ENCODE measurements at places on chromosomes 5 and 9. TPM values are rescaled to one million over a fixed set of nuclear protein-coding genes. Genes with fewer than 3 reads are reported as not detected.

Gene LCP2
- total RNA-seq, result not detected

Gene TAL2
- total RNA-seq, result not detected

Gene NRG2
- total RNA-seq, result 1.8 TPM

Gene BAAT
- 0.07 TPM for total RNA-seq

Gene DMRT1
- not detected for total RNA-seq

Gene ANKRD20A1
- 0.07 TPM for total RNA-seq

Gene TRIP13
- 69.0 TPM for total RNA-seq

Gene GMCL2
- not detected for total RNA-seq

Gene ADAMTS13
- 0.86 TPM for total RNA-seq

Gene SOWAHA
- not detected for total RNA-seq

GRCh38 chr5:159218595-159219023, 9.3 kb upstream of the RNF145 start:
- no peak for DNase-seq

DNA sequence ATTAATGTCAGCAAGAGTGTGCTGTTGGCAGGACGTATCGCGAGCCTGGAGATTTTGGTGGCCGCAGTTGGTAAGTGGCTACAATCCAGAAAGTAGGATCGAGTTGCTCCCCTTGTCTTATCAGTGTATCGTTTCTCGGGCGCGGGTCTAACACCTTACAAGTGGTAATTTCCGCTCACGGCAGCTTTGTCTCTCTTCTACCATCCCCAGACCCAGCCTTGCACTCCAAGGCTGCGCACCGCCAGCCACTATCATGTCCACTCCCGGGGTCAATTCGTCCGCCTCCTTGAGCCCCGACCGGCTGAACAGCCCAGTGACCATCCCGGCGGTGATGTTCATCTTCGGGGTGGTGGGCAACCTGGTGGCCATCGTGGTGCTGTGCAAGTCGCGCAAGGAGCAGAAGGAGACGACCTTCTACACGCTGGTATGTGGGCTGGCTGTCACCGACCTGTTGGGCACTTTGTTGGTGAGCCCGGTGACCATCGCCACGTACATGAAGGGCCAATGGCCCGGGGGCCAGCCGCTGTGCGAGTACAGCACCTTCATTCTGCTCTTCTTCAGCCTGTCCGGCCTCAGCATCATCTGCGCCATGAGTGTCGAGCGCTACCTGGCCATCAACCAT, 1.1 kb downstream of the PTGER4 start:
- no peak for DNase-seq

DNA sequence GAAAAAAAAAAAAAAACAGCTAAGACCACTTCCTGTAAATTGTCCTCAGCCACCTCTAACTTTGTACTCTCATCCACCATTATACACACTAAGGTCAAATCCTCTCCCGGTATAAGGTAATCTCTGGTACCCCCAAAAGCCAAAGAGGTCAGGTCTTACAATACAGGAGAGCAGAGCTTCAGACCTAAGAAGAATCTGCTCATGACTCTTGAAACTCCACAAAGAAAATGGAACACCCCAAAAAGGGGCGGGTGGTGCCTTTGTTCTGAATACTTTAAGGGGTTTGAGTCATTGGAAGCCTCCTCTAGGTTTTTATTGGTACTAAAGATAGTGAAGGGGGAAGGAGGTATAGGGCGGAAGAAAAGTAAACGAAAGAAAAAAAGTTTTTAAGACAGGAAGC, 69.8 kb downstream of the COL15A1 start:
- DNase-seq, result peak; percentile 26

GRCh38 chr5:124927735-124928134, 181.3 kb upstream of the ZNF608 start:
- peak; percentile 6 for DNase-seq

DNA sequence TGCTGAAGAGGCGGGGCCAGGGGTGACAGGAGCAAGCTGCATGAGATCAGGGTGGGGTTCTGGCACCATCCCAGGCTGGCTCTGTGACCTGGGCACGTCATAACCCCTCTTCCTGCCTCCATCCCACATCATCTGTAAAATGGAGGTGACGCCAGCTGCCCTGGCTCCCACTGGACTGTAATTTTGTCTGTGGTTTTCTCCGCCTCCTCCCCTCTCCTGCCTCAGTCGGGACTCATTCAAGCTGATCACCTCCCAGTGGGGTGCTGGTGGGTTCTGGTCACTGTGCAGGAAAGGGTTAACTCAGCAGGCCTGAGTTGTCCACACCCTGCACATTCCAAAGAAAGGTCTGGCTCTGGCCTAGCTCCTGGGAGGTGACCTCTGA, 128.2 kb downstream of the RXRA start:
- no peak for DNase-seq

GRCh38 chr5:90473396-90474234, 956 bp downstream of the MBLAC2 start:
- DNase-seq, result peak; percentile 47

GRCh38 chr9:82255481-82256176, 267.1 kb downstream of the SPATA31D1 start:
- DNase-seq, result no peak

DNA sequence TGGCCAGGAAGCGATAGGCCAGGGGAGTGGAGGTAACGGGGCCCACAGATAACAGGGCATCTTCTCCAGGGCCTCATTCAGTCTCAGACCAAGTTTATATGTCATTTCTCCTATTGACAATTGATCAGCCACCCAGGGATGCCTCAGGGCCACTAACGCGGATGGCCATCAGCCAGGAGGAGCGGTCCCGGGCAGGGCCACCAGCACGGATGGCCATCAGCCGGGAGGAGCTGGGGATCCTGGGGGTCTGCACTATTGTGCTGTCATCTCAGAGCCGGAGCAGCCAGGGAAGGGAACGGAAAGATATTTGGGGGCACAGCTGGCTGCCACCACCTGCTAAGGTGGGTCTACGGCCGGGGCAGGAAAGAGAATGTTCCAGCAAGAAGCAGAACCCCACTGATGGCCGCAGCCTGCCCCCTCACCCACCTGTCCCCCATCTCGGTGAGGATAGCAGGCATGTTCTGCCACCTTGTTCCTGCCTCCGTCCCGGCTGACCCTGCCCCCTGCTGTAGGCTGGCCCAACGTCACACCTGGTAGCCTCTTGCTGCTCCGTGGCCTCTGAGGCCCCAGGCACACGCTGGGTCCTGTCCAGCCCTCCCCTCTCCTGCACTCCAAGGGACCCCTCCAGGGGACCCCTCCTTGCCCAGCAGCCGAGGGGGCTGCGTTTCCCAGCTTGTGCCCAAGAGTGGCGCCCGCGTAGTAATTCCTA, 21.5 kb upstream of the UBAC1 start:
- no peak for DNase-seq

- peak; percentile 66 for DNase-seq
These were observed 22.8 kb downstream of the PTCH1 start for GRCh38 chr9:95494022-95494415.

- no peak for DNase-seq
These were observed 49.4 kb downstream of the RAPGEF1 start for GRCh38 chr9:131690462-131690861.

- DNase-seq, result peak; percentile 86
These were observed 74.2 kb downstream of the C9orf152 start for GRCh38 chr9:110133608-110134210.

DNA sequence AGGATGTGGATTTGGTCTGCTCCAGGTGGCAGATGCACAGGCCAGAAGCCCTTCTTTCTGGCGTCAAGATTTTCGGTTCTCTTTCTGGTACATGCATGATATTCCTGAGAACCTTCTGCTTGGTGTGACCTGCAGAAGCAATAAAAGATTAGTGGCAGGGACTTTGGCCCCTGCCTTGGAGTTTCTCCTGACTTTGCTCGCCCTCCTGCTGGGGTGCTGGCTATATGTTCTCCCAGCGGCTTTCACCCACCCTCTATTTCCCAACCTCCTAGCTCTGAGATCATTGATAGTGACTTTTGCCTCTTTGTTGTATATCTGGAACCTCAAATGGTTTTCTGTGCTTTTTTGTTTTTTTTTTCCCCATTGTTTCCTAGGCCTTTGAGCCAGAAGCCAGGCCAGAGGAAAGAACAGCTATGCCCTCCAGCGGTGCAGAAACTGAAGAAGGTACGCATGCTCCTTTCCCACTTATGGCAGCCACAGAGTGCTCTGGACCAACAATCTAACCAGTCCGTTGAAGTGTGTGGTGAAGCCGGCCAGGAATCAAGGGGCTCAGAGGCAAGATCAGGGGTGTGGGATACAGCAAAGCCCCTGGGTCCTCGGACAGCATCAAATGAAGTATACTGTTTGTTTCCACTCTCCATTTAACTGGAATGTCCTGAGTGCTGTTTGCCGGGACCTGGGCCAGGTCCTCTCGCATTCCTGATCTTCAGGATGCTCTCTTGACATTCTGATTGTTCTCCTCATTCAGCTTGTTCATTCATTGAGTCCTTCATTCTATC, 154.5 kb downstream of the ARHGEF28 start:
- no peak for DNase-seq

DNA sequence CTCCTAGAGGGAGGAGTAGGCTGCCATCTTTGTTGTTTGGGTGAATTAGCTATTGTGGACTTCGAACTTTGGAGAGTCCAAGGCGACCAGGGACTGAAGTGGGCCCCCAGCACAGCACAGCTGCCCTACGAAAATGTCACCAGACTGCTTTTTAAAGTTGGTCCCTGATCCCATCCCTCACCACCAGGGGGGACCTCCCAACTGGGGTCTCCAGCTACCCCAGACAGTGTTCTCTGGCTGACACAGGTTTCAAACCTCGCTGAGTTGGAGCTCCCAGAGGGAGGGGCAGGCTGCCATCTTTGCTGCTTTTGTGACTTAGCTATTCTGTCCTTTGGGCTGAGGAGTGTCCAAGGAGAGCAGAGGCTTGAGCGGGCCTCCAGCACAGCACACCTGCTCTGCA, 45.7 kb upstream of the ADRB2 start:
- DNase-seq, result no peak

- DNase-seq, result no peak
These were observed 5.3 kb downstream of the MACROH2A1 start for GRCh38 chr5:135393691-135394090.

GRCh38 chr5:2254880-2255750, 372.4 kb upstream of the IRX4 start:
- DNase-seq, result no peak

DNA sequence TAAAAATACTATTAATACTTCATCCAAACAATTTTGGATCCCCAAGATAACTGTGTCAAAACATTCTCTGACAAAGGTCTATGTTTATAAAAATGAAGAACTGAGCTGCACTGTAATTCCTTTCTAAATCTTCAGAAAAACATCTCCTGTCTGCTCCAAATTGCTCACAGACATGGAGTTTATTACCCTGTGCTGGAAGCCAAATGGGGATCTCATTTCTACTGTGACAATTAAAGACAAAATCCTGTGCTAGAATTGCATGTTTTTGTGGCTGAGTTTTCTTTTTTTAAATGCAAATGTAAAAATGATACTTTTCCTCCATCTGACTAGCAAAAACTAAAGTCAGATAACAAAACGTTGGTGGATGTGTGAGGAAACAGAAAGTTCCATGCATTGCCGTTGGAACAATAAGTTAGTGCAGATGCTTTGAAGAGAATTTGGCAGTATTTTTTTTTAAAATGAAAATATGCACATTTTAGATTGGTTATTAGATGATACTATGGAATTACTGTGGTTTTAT, 93.5 kb downstream of the GNA14 start:
- no peak for DNase-seq

DNA sequence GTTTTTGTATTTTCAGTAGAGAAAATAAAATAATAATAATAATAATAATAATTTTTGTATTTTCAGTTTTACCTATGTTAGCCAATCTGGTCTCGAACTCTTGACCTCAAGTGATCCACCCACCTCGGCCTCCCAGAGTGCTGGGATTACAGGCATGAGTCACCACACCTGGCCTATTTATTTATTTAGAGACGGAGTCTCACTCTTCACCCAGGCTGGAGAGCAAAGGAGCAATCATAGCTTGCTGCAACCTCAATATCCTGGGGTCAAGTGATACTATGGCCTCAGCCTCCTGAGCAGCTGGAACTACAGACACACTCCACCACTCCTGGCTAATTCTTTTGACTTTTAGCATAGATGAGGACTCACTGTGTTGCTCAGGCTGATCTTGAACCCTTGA, 167.5 kb downstream of the TLE1 start:
- peak; percentile 17 for DNase-seq

DNA sequence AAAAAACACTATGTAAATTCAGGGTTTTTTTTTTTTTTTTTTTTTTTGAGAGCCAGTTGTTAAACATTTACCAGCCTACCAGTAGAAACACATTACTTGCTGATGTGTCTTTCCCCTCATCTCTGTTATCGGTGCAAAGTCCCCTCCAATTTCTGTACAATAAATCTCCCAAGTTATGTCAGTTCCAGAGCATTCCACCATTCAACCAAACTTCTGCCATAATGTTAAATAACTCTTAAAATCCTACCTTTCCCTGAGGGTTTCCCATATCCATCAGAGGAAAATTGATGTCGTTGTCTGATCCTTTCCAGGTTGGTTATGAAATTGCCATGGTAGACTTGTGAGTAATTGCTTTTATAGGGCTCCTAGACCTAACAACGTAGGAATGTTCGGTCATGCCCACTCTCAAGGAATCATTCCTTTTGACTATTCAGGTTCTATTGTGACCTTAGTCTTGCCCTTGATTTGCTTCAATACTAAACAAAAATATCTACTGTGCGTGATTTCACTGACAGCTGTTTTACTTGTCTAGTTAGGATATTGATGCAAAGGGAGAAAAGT, 5.6 kb upstream of the PPP2R2B start:
- no peak for DNase-seq

- no peak for DNase-seq
These were observed 192.7 kb downstream of the LRRC70 start for GRCh38 chr5:62771341-62771740.

- peak; percentile 96 for DNase-seq
These were observed 9.3 kb upstream of the TEX48 start for GRCh38 chr9:114691046-114691955.

DNA sequence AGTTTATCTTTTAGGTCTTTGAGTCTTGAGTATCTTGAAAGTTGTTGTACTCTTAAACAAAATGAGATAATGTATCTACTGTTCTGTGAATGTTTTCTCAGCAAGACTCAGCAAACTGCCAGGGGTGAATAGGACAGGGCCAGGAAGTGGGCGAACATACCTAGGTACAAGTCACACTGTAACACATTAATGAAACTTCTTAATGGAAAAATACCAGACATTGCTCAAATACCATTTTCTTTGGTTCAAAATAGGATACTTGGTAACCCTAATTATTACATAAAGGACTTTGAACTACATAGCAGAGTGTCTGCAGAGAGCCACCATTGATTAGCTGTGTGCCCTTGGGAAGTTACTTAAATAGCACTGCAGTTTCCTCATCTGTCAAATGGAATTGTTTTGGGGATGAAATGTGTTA, 197.5 kb downstream of the ARHGEF28 start:
- DNase-seq, result peak; percentile 59

DNA sequence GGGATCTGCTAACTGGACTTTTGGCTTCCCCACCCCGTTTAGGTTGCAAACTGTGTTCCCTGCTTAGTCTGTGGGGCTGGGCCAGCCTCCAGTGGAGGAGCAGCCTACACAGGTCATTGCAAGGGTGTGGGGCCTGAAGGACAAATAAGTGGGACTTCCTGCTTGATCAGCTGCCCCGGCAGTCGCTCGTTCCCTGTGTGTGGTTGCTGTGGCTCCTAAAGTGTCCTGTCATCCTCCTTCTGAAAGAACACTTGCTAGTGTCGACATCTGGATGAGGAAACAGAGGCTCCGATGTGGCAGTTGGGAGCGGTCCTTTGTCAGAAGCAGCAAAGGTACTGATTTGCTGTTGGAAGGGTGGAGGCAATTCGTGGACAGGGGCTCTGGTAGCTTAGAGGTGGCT, 88.9 kb upstream of the TBCA start:
- no peak for DNase-seq
